Ascending aorta (tissue), 2 donors: ENCODE measurements at places on chromosomes 3 and 15.

DNA sequence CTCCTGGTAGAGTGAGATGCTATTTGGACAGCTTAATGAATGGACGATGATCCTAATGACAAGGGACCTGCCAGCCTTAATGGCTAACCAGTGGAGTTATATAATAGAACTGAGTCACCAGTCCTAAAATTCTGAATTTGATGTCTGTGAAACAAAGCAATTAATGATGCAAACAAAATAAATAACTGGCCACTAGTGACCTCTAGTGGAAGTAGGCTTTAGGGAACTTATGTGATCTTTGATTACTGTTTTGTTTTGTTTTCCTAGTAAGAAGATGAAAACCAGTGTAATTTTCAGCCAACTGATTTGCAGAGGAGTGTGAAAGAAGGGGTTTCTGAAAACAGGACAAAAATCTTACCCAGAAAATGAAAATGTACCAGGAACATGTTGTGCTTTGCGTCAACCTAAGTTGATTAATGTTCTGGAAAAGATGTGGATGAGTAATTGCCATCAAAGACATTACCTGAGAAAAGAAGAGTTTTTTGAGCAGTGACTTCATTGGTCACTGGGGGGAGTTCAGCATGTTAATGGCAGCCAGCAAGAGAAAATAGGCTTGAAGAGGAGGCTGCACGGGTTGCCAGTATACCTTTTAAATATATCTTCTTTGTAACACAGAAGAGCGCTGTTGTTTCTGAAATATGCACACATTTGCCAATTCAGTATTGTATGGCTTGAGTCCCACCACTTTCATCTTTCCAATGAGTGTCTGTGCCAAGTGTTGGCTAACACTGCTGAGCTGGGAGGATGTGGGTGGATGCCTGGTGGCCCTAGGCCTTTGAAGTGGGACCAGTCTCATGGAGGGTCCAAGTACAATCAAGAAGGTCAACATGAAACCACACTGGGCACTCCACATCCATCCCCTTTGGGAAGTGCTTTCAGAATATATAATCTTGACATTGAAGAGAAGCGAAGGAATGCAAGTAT, 9.3 kb downstream of the VEPH1 start:
- H3K27ac ChIP-seq, result no peak overlapping the region
- no peak for DNase-seq
- H3K4me1 ChIP-seq, result no peaks in the 10 kb centered on the region
- H3K36me3 ChIP-seq, result no peaks in the 10 kb centered on the region
- H3K27me3 ChIP-seq, result no peaks in the 10 kb centered on the region

DNA sequence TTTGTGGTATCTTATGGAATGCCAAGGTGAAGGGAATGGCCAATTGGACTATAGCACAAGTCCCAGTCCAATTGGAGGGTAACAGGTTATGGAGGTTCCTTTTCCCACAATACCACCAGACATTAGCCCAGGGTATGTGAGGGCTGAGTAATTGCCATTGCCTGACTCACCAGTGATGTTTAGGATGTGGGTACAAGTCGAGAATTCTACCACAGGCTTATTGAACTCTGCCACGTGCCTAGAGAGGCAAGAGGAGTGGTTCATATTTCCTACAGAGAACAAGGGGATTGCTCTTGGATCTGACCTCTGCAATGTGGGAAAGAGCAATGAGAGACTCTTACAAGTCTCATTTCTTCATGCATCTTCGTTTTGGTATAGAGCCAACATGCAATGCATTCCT, 85.0 kb upstream of the XCR1 start:
- H3K4me3 ChIP-seq, result no peak overlapping the region
- H3K4me1 ChIP-seq, result no peaks in the 10 kb centered on the region
- no peaks in the 10 kb centered on the region for H3K27me3 ChIP-seq

DNA sequence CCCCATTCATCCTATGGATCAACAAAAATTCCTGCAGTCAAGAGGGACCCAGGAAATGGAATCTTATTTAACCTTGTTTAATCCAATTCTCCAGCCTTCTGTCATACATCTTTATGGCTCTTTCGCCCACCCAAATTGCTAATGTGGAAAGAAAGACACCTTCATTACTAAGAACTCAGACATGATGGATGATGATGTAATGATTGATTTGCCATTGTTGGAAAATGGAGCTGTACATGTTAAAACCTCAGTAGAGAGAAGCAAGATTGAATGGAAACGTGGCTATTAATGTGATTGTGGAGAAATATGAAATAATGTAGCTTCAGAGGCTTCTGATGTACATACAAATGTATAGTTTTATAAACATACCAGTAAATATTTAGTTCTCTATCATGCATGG, 15.7 kb upstream of the PTPRG start:
- H3K36me3 ChIP-seq, result no peaks in the 10 kb centered on the region
- no peaks in the 10 kb centered on the region for H3K27me3 ChIP-seq
- no peak overlapping the region for H3K27ac ChIP-seq
- DNase-seq, result no peak
- no peaks in the 10 kb centered on the region for H3K4me1 ChIP-seq

DNA sequence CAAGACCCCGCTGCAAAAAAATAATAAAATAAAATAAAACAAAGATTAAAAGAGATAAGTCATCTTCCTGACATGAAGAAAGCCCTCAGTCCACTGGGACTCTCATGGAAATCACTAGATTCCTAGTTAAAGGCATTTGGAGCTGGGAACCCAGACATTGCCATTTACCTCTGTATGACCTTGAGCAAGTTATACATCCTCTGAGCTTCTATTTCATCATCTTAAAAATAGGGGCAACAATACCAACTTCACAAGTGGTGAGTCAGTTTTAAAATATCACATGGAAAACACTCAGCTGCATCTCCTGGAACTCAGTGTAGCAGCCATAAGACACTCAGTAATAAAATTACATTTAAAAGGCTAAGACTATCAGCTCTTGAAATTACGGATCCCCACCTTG, 334.8 kb downstream of the ERC2 start:
- no peaks in the 10 kb centered on the region for H3K36me3 ChIP-seq
- H3K27ac ChIP-seq, result no peak overlapping the region
